AG10803 (cell line): ENCODE measurements at places on chromosomes 7 and 10.
A peak's percentile ranks its signal among the peaks of the same experiment; 100 is the strongest.

DNA sequence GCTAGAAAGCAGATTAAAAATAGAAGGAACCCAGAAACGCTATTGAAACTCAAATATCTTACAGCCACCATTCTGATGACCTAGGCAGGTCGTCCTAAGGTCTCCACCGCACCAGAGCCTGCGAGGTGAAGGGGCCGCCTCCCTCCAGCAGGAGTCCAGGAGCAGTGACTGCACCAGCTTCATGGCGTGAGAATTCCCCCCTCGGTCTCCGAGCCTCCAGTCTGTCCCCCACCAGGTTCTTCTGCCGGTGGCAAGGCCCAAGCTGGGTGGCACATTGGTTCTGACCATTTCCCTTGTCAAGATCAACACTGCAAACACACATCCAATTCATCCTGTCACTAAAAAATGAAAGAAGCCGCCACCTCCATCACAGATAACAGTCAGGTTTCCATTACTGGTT lies 98.7 kb downstream of the DIP2C start:
- DNase-seq, result no peak

GRCh38 chr10:119667562-119668328 lies 16.6 kb downstream of the BAG3 start:
- peak; percentile 98 for DNase-seq

- DNase-seq, result peak; percentile 7
Measured at GRCh38 chr7:42964849-42965805, 33.0 kb downstream of the MRPL32 start.

DNA sequence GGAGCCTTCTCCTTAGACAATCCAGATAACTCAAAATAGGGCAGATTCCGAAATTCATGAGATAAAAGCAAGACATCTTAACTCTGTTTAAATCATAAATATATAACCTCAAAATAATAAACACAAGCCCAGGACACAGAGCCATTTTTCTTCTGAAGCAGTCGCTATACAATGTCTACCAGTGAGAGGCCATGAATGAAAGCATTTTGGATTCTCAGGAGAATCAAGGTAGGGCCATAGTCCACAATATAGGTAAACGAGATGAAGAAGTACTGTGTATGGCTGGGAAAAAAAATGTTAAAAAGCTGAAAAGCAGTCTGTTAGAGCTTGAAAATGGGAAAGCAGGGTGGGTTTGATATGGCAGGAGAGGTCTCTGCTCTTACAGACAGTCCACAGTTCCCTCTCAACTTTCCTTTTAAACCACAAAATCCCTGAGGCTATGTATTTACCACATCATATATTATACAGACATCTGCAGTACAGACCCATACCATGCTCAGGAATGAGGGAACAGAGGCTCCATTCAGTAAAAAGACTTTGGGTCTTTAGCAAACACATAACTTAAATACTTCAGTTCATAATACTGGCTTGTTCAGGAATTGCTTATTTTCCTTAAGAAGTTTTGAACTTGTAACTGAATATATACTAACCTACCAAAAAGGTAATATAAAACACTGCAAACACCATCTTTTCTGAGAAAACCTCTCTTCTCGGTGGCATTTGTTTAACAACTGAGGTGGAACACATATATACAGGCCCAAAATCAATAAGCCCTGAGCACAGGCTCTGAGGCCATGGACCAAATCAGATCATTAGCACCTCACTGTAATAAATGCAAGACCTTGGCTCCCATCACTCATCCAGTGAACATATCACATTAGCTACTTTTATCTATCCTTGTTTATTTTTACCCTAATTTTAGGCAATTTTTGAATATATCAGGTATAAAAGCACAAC lies 109.3 kb downstream of the SORBS1 start:
- peak; percentile 48 for DNase-seq

GRCh38 chr10:97157578-97158095 lies 28.1 kb downstream of the SLIT1 start:
- DNase-seq, result no peak

GRCh38 chr7:138208142-138208570 lies 131.9 kb downstream of the AKR1D1 start:
- DNase-seq, result no peak
